ENCODE measurements at places on chromosomes 1 and 21.

DNA sequence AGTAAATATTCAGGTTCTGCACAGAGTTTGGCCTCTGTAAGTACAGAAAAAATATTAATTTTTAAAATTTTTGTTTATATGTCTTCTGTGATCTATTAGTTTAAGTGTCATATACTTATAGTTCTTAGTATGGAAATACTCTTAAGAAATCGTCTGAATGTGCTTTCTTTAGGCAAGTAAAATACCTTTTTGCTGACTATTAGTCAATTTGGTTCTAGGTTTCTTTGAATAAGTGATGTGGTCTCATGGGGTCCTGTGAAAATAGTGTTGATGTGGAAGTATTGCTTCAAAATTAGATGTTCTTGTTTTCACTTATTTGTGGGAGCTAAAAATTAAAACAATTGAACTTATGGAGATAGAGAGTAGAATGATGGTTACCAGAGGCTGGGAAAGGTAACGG lies 23.9 kb downstream of the MIGA1 start:
- DNase-seq: no peak

GRCh38 chr1:14184454-14184853 lies 414.0 kb upstream of the KAZN start:
- DNase-seq: no peak

DNA sequence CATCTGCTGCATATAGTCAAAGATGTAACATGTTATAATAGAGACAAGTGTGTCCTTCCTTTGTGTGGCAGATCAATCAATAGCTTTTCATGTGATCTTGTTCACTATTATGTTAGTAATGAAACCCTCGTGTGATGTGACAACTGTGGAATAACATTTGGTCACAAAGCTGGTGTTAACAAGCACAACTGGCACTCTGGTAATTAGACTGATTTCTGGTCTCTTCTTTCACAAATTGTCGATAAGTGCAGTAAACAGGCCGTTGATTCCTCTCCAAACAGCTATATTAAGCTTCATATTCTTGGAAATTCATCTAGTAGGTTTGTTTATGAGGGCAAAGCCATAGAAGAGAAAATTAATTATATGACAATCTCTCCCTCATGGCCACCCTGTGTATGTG lies 616.7 kb upstream of the PTBP2 start:
- no peak for DNase-seq

DNA sequence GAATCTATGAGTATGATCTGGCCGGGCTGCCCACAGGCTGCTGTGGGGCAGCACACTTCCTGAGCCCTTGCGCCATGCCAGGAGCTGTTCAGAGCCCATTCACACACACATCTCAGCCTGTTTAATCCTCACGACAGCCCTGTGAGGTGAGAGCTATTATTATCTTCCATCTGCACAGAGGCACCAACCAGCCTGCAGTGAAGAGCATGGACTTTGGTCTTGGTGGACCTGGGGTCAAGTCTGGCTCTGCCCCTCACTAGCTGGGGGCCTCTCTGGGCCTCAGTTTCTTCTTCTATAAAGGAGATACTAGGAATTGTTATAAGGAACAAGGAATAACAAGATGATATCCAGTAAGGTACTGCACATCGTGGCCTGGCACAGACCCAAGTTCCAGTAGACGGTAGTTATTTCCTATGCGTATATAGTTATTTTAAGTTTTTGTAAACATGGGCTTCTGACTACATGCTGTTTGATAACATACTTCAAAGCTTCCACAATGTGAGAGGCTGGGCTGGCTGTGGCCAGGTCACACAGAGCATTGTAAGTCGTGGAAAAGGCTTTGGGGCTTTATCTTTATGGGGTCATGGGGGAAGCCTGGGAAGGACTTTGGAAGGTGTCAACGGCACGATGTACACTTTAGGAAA lies 3.4 kb upstream of the PADI2 start:
- no peak for DNase-seq

- DNase-seq: no peak
Observed at GRCh38 chr1:94022471-94023189, 98.3 kb downstream of the ABCA4 start.

DNA sequence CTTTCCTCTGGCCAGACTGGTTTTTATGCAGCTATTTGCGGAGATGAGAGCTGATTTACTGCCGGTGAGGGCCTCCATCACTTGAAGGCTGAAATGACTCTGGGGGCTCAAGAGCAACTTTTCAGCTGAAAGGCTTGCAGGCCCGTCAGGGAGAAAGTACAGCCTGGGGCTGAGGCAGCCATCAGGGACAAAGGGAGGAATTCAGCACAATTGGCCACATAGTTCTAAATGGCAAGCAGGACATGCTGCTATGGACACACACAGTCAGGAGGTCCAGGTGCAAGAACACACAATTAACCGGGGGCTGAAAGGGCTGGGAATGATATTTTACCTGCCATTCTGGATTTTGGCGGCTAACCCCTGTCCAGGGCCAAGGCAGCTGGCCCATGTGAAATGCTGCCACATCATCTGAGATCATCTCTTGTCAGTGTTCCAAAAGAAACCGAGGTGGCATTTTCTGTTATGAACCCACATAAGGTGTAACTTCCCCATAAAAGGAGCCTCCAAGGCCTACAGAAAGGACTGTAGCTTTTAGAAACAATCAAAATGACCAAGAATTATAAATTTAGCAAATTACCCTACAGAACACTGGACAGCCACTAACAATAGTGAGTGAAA lies 58.2 kb downstream of the LMX1A start:
- no peak for DNase-seq

GRCh38 chr1:228410671-228411070 lies 4.0 kb upstream of the TRIM11 start:
- DNase-seq: no peak

DNA sequence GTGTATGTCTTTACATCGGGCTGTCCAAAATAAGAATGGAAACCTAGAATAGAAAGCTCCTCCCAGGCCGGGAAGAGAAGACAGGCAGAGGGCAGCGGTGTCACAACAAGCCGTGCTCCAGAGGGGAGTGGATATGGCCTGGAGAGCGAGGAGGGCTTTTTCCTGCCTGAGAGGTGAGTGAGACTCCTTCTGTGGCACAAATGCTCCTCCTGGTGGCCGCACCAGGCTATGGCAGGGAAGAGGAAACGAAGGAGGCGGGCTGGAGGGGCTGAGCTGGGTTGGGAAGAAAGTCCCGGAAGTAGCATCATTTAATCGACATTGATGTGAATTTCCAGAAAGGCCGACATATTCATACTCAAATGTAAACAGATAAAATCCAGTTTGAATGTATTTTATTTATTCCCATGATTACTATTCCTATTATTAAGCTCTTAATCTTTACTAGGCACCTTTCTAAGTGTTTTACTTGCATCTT lies 54.7 kb downstream of the MEF2D start:
- peak; percentile 64 for DNase-seq

DNA sequence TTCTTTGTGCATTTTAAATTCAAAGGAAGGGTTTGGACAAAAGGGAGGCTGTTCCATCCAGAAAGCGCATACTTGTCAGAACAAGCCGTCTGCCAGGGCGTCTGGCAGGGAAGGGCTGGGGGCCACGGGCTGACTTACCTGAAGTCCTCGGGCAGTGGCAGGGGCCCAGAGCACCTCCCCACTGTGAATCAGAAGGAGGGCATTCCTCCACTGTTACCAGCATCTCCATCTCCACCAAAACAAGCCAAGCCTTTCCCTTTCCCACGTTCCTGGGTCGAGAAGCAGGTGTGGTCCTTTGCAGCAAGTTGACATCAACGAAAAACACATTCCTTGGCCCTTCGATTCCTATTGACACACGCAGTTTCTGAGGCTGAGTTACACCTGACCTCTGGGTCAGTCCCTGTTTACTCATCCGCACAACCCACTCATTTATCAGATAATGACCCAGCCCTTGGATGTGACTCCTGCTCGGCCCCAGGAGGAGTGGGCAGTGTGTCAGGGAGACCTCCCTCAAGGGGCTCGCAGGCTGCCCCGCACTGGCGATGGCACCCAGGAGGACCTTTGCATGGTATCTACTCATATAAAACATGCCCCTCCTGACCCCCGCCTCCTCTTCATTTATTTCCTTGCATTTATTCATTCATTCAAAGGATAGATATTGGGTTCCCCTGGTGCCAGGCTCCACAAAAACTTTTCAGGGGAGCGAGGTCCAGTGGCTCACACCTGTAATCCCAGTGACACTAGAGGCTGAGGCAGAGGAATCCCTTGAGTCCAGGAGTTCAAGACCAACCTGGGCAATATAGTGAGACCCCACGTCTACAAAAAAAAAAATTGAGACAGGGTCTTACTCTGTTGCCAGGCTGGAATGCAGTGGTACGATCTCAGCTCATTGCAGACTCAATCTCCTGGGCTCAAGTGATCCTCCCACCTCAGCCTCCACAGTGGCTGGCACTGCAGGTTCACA lies 60.2 kb downstream of the TOMM20 start:
- no peak for DNase-seq

- DNase-seq: no peak
Observed at GRCh38 chr1:23591460-23592208, 32.3 kb upstream of the ID3 start.

DNA sequence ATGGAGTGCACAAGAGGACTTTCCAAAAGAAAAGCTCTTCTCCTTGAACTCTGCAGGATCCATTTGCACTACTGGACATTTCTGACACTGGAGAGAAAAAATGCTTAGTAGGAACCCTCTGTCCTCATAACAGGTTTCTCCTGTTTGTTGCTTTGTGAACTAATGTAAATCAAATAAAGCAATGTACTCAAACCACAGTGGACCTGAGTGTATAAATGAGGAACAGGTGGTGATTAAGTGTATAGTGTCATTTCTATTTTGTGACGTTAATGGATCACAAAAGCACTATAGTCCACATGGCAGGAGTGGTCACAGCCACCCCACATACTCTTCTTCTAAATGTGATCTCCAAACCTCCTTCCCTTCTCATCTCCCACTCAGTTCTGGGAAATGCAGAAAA lies 268.4 kb upstream of the DUSP10 start:
- no peak for DNase-seq

DNA sequence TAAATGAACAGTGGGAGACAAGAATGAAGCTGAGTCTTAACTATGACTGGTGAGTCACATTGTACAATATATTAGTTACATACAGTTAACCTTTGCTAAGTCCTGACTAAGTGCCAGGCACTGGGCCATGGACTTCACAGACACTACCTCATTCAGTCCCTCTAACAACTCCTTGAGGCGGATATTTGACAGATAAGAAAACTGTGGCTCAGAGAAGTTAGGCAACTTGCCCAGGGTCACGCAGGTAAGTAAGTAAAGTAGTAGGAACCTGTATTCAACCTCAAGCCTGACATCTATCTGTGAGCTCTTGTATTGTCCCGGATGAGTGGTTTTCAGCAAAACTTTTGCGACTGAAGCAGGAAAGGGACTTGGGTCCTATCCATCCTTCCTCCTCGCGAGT lies 62.1 kb downstream of the GNG12 start:
- DNase-seq: no peak

DNA sequence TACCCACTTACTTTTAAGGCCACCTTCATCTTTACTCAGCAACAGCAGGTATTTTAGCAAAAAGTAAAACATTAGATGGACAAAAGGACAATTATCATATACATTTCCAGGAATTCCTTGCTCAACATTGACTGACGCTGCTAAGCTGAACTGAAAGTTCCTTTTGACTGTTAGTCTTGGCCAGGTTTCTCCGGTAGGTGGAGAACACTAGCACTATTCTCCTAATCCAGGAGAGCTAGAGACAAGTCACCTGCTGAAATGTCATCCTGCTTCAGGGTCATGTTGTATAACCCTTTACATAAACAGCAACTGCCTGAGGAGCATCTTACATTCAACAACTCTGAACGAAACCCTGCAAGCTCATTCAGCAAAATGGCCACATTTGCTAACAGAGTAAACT lies 109.0 kb upstream of the ESRRG start:
- no peak for DNase-seq

DNA sequence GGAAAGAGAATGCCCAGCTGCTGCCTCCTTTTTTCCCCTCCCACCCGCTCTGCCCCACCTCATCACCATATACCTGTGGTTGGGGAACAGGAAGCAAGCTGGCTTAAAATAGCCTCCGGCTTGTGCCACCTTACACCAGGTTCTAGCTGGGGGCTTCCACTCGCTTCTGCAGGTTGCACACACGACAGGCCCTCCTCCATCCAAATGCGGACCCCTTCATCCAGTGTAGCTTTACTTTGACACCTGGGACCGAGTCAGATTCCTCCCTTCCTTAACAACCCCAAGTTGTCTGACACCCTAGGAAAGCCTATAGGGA lies 14.6 kb downstream of the BLACAT1 start:
- DNase-seq: no peak

DNA sequence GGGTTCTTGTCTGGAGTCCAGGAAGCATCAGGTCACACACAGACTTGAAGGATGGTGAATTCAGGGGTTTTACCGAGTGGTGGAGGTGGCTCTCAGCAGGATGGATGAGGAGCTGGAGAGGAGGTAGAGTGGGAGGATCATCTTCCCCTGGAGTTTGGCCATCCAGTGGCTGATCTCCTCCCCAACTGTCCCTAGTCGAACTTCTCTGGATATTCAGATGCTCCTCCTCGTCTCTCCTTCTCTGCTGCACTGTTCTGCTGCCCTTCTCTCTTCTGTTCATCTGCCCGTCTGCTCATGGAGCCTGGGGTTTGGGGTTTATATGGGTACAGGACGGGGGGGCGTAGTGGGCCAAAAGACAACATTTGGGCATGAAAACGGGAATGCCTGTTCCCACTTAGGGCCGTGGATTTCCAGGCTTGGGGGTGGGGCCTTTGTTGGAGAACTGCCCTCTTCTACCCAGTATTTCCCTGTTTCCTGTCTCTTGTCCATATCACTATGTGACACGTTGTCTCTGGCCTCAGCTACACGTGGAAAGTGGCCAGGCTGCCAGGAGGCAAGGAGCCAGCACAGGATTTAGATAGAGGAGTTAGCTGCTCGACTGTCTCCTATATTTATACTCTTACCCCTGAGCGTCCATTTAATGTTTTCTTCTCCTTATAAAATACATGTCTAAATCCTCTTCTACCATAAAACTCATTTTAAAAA lies 76.7 kb downstream of the SIPA1L2 start:
- no peak for DNase-seq

DNA sequence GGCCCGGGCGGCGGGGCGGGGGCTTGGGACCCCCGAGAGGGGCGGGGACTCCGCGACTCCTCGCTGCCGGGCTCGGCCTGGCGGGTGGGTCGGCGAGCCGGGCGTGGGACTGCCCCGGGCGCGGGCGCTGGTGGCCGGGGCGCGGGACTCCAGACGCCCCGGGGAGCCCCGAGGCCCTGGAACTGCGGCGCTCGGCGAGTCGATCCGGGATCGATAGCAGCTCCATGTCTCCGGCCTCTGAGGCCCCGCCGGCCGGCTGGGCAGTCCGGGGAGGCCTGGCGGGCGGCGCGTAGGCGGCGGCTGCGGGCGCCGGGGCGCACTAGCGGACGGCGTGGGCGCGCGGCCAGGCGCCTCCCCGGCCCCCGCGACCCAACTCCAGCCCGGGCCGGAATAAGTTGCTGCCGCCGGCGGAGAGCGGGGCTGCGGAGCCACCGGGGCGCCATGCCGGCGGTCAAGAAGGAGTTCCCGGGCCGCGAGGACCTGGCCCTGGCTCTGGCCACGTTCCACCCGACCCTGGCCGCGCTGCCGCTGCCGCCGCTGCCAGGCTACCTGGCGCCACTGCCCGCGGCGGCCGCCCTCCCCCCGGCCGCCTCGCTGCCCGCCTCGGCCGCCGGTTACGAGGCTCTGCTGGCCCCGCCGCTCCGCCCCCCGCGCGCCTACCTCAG lies 400 bp downstream of the SAMD11 start:
- DNase-seq: no peak

All from bone marrow (tissue), 2 donors.